WTC11 (cell line): ENCODE measurements at places on chromosomes 7 and 10. TPM values are rescaled to one million over a fixed set of nuclear protein-coding genes. Genes with fewer than 3 reads are reported as not detected.

SLF2 gene
- total RNA-seq, result 14.3 to 17.3 TPM (median 16.8 TPM) in 3 replicates

- DNase-seq, result no peak
Measured at GRCh38 chr7:112572669-112573301, 92.0 kb downstream of the LSMEM1 start.

DNA sequence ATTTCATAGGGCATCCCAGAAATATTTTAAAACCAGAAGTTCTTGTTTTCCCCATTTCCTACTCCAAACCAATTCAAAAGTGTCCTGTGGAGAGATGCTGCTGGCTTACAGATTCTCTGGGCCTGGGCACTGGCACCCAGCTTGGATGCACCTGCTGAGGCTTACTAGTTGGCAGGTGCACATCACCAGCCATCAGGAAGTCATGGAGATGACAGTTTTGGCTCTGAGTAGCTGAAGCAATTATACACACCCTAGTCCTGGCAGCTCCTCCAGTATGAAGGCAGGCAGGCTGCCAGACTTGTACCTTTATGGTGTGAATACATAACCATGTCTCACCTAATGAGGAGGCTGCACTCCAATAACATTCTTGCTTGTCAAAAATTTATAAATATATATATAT, 276.6 kb upstream of the GHITM start:
- no peak for DNase-seq

- no peak for DNase-seq
Measured at GRCh38 chr10:22479419-22479818, 134.1 kb downstream of the SPAG6 start.

ZNF3 gene
- total RNA-seq, result 38.1 to 48.3 TPM (median 39.1 TPM) in 3 replicates

TWIST1 gene
- total RNA-seq, result 0.23 to 0.37 TPM in 2 of 3 replicates, not detected in the other

LEP gene
- not detected in 3 replicates for total RNA-seq

SPDYE6 gene
- not detected in 3 replicates for total RNA-seq

DNA sequence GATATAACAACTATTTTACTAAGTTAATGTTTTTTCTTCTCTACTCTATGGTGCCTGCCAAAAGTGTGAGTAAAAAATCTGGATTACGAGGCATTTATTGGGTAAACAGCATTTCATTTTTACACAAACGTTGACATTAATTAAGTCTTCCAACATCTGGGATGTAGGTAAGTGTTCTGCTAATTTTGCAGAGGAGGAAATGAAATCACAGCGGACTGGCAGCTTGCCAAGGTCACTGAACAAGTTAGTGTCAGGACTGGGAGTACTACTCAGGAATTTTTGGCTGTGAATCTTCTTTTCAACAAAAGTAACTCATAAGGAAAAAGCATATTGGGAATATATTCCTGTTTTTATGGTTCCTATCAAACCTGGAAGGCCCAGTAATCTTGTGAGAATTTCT, 612.1 kb upstream of the FZD8 start:
- no peak for DNase-seq

COPS6 gene
- total RNA-seq, result 118 to 124 TPM (median 119 TPM) in 3 replicates

DNA sequence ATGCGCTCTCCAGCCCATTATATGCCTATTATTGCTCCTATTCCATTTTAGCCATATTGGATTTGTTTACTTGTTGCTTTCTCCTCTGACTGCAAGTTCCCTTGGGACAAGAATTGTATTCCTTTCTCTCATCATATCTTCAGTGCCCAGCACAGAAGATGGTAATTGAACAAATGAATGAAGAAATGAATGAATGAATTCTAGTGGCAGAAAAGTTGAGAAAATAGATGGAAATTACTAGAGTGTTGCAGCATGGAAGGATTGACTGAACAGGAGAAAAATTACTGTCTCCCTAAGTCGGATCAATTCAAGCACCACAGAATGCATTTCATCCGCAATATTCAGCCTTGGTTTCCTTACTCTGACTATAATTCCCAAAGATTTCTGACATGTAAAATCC, 1243.2 kb downstream of the SORCS1 start:
- DNase-seq, result no peak

GRCh38 chr10:119542357-119542987, at the start of gene RGS10:
Gene RGS10 (minus strand): TSS chr10:119542719. CDS start chr10:119542638, 81 bp downstream.
- peak; percentile 63 for DNase-seq

DNA sequence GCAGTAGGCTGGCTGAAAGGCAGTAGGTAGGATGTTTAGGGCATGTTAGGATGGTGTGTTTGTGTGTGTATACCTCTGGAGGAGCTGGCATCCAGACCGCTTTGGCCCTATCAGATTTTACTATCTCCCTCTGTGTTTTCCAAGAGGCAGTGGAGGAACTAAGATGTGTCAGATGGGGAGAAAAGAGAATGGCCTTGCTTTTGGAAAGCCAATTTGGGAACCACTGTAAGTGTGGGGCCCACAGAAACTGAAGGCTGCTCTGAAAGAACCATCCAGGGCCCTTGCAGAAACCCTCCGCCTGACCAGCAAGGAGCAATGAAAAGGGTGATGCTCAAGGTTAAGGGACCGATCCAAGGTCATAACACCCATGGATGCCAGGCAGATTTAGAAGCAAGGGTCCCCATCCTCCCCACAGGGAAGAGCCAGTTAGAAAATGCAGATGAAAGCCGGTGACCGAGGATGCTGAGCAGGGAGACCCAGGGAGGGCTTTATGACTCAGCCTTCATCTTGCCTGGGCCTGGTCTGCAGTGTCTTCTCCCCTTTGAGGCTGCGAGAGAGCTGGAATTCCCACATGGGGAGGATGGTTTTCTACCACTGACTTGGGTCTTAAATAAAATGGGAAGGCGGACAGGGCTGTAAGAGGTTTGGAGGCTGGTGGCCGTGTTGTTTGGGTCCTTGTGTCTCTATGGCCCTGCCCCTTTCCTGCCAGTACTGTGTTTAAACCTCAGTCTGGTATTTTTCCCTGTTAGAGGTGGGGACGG, 275.8 kb downstream of the LRMDA start:
- peak; percentile 11 for DNase-seq

DNA sequence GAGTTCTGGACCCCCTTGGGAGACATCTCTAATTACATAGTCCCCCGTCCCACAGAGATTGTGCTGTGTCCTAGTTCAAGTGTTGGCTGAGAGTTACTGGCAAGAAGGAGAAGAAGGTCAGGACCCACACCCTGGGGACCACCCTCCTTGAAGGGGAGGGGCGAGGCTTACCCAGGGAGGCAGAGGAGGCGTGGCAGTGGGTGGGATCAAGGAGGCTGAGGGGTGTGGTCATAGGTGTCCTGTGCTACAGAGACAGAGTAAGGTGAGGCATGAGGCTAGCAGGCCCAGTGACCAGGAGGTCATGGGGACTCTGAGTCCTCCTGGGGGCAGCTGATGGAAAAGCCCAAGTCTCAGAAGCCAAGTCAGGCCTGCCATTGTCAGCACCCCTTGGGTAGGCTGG, 29.4 kb upstream of the ADCYAP1R1 start:
- peak; percentile 57 for DNase-seq

DNA sequence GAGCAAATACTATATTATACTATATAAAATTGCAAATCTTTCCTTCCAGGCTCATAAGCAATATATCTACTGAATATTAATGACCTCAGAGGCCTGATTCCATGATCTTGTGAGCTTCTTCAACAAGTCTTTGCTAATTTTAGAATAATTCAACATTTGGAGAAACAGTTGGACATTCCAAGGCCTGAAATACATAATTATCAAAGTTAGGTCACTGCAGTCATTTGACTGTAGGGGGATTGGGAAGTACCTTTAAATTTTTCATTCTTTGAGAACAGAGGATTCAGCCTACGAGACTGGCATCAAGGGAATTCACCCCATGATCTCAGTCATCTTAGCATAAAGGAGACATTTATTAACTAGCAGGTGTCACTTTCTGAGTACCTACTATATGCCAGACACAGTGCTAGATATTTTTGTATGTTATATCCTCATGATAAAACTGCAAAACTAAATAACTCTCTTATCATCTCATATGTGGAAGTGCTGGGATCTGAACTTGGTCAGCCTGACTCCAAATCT, 85.4 kb downstream of the DOCK4 start:
- no peak for DNase-seq

TIAL1 gene
- total RNA-seq, result 170 to 178 TPM (median 176 TPM) in 3 replicates

GRCh38 chr7:13989949-13990305, 461 bp upstream of the ETV1 start:
- DNase-seq, result no peak

DNA sequence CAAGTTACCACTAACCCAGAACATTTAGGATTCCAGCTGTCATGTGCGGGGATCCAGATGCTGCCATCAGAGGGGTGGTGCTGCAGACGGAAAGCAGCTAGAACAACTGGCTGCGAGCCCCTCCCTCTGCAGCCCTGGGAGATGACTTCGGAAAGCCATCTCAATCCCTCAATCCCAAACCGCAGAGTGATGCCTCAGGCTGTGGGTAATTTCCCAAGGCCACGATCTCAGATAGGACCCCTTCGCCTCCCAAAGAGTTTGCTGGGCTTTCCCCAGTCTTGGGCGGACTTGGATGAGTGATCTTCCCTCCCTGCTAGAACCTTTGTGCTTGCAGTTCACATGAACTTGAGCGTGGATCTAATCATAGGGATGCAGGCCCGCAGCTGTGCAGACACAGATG, 71.3 kb upstream of the EN2 start:
- DNase-seq, result no peak

GRCh38 chr10:113524120-113524519, 28.7 kb upstream of the HABP2 start:
- peak; percentile 37 for DNase-seq

FAM24B gene
- 3.7 to 5.3 TPM (median 4.7 TPM) in 3 replicates for total RNA-seq

- DNase-seq, result no peak
Measured at GRCh38 chr10:108849688-108850087, 1073.6 kb downstream of the XPNPEP1 start.

- DNase-seq, result no peak
Measured at GRCh38 chr7:107773027-107773426, 29.1 kb downstream of the CBLL1 start.

- peak; percentile 24 for DNase-seq
Measured at GRCh38 chr10:72421885-72422540, 67.3 kb upstream of the DNAJB12 start.

PLXDC2 gene
- 31.7 to 37.9 TPM (median 37.8 TPM) in 3 replicates for total RNA-seq

KCNMA1 gene
- total RNA-seq, result 4.1 to 7.3 TPM (median 5.3 TPM) in 3 replicates

- DNase-seq, result peak; percentile 1
Measured at GRCh38 chr7:45180084-45180986, 22.7 kb downstream of the RAMP3 start.

DNA sequence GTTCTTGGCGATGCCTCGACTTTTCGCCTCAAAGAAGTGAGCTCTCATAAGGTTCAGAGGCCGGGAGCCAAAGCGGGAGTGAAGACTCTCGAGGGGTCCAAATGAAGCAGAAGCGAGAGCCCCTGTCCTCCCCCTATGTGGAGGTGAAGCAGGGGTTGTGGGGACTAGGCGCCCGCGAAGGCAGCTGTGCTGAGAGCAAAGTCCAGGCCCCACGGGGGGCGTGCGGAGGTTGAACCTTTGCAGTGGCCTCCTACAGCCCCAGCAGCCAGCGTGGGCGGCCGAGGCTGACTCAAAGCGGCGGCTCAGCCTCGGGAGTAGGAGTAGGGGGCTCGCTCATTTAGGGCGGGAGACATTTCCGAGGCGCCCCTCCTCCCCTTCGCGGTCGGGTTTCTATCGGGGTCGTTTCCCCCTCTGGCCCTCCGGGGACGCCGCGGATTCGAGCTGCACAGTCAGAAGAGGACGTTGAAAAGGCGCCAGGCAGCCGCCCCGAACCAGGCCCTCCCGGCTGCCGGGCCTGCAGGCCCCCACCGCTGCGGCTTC, 553 bp upstream of the ADD3 start:
- peak; percentile 14 for DNase-seq
